ENCODE measurements at places on chromosomes 11 and 22. TPM values are rescaled to one million over a fixed set of nuclear protein-coding genes. Genes with fewer than 3 reads are reported as not detected.

- peaks cover 47% of the 10 kb centered on the region for H3K4me1 ChIP-seq
- no peaks in the 10 kb centered on the region for H3K27me3 ChIP-seq
- no peaks in the 10 kb centered on the region for H3K36me3 ChIP-seq
- H3K4me3 ChIP-seq: peak overlapping the region; percentile 25
- DNase-seq: peak; percentile 62
These were observed 52.9 kb downstream of the C11orf58 start for GRCh38 chr11:16791191-16791961.

The HEPN1 gene
- 0.41 TPM for total RNA-seq

The OR51E2 gene
- not detected for total RNA-seq

DNA sequence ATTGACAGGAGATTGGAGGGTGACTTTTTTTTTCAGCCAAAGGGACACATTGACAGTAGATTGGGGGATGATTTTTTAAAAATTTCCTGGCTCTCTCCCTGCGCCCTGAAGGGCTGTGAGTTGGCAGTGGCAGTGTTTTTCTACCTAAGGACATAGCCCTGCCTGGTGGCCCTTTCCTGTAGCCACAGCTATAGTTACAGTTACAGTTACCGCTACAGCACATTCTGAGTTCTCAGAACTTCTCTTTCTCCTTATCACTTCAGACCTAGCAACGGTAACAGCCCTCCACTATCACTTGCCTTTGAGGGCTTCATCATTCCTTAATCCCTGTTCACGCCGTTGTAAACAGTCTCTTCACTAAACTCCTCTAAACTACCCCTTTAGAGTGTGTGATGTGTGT, 684 bp downstream of the MRGPRX2 start:
- no peak overlapping the region for H3K27ac ChIP-seq
- no peak for DNase-seq
- no peaks in the 10 kb centered on the region for H3K36me3 ChIP-seq
- H3K27me3 ChIP-seq: no peaks in the 10 kb centered on the region
- no peaks in the 10 kb centered on the region for H3K4me1 ChIP-seq

GRCh38 chr22:48208894-48209293, 1446.4 kb downstream of the TBC1D22A start:
- H3K4me1 ChIP-seq: no peaks in the 10 kb centered on the region
- H3K27ac ChIP-seq: no peak overlapping the region
- DNase-seq: no peak
- no peaks in the 10 kb centered on the region for H3K27me3 ChIP-seq

All from thoracic aorta (tissue), 2 donors.